Hematopoietic multipotent progenitor cell treated with erythropoietin and hydrocortisone succinate and interleukin-3 and kit ligand, for 6 days (in vitro differentiated cells): ENCODE measurements at places on chromosomes 1 and 21.

DNA sequence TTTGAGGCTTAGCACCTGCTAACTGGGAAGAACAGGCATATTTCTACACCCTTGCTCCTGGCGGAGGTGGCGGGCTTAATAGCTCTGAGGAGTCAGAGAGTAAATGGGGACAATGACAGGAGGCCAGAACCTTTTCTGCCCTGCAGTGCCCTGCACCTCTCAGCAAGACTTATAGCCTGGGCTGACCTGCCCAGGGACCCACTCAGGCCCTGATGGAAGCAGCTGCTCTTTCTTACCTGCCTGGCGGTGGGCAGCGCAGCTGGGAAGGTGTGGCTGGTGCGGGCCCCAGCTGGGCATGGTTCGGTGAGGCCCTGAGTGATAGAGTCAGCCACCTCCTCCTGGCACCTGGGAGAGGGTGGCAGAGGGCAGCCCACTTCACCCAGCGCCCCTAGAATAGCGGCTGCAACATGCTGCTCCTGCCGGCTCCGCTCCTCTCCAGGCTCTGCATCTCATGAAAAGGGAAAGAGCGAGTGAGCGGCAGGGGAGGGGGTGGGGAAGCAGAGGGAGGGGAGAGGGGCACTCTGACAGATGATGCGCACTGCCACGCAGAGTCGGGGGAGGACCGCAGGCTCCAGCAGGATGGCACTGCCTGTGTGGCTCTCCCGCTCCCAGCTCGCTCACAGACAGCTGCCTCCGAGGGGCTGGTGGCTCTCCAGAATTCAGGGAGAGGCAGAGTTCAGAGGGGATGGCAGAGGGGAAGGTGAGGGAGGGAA is at the start of gene RGS8:
Gene RGS8, minus strand, starts transcription at position 472 of the 713 bp plus-strand sequence. CDS start 14,938 bp downstream, outside the sequence.
- DNase-seq, result no peak

DNA sequence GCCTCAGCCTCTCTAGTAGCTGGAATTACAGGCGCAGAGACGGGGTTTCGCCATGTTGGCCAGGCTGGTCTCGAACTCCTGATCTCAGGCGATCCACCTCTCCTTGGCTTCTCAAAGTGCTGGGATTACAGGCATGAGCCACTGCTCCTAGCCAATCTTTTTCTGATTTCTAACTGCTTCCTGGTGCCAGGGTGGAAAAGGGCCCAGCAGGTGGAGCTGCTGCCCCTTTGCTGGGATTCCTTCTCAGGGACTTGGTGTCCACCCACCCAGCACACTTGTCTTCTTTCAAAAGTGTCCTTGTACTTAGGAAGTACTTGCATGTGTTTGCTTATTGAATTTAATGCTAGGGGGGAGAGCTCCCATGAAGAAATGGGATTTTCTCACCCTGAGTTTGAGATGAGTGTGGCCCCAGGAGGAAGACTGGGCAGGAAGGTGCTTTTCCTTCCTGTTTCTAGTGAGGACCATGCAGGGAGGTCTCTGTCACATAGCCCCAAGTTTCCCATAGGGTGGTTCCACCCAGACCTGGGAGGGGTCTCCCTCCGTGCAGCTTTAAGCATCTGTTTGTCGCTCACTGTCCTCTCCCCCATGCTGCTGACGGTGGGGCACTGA is 14.2 kb downstream of the UTP11 start:
- DNase-seq, result peak; percentile 64

DNA sequence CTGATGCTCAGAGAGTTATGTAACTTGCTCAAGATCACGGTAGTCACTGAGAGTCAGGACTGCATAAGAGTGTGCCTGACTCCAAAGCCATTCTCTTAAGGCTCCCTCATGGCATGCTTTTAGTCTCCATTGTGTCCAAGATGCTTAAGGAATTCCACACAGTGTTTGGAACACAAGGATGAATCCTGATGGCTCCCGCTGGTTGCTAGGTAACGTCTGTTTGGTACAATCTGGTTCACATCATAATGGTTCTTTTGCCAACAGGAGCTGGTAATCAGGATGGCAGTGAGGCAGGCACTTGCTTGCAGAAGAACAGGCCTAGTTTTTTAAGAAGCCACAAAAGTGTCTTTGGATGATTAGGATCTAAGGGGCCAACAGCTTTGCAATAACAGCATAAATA is 436.5 kb upstream of the DAB1 start:
- DNase-seq, result no peak

DNA sequence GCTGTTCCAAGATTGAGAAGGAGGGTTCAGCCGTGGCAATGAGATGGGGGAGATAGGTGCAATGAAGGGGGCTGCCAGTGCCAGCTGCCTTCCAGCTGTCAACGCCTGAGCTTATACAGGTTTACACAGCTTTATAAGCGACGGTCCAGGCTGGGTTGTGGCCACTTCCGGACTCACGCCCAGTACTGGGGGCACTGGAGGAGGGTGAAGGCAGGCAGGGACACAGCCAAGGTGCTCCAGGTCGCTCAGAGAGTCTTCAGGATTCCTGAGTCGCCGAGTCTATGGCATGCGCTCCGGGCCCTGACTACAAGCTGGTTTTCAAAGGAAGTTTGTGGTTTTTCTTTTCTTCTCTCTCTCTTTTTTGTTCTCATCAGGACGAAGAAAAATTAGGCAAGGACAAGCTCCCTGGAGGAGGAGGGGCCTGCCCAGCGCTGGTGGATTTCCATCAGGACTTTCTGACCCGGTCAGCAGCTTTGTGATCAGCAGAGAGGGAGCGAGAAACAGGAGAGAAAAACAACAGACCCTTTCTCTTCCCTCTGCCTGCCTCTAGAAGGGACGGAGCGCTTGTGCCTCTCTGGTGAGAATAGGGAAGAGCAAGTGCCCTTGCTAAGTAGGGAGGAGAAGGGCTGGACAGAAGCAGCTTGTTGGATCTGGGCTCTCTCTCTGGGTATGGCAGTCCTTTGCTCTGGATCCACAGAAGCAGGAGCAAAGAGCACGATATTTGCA is at the start of gene MINDY1:
Gene MINDY1, minus strand, starts transcription at position 576 of the 726 bp plus-strand sequence. CDS start 4,285 bp downstream, outside the sequence.
- peak; percentile 93 for DNase-seq

DNA sequence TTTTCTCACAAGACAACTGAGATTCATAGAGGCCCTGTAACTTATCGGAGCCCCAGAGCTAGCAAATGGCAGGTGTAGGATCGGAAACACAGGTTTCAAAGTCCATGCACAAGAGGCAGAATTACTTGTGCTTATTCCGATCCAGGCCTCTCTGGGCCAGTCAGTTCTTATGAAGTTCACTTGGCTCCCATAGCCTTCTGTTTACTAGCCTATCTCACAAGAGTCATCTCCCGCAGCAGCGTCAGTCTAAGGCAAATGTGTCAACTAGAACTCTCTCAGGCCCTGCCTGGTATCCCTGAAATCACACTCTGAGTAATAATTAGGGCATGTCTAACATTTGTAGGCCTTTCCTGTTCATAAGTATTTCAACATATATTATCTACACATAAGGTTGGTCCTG is 43.3 kb downstream of the PHC2 start:
- no peak for DNase-seq

- no peak for DNase-seq
Measured at GRCh38 chr1:43382027-43382779, 7.4 kb downstream of the MED8 start.
